ENCODE measurements at places on chromosomes 16 and 17.
A peak's percentile ranks its signal among the peaks of the same experiment; 100 is the strongest.

DNA sequence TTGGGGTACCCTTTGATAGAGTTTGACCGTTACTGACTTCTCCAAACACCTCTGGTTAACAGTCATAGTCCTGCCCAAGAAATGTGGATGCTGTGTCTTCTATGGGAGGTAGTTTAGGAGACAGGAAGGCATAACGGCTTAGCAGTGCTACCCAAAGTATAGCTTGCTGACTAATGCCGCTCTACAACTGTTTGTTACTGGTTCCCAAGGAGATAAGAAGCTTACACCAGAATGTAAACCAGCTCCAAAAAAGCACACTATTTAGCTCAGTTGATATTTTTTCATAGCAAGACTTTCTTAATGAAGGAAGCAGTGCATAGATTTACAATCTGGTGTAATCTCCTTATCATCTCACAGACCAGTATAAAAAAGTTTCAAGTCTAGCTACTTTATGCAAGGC, 95.7 kb downstream of the HS3ST3B1 start:
- no peak for DNase-seq

DNA sequence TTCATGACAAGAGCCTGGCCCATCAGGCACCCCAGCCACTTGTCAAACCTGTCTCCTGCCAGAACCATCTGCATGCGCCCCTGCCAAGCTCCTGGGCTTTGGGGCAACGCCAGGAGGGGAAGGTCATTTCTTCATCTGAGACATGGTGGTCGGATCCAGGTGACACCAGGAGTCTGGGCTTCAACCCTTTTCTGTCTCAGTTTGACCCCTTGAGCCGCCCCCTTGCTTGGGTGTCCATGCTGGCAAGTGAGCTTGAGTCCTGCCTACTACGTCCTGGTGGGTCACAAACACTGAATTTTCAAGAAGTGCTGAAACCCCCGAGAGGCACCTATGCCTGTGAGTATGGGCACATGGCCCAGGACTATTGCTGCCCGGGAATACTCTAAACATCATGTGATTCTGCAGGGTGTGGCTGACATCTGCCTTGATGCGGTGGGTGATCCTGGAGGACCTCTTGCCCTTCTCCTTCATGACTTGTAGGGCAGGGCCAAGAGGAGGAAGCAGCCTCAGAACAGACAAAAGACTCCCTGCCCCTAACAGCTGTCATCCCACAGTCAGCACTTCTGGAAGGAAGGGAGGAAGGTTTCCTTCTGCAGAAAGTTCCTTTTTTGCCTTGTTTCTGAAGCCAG, 43.4 kb downstream of the TNFRSF13B start:
- no peak for DNase-seq

DNA sequence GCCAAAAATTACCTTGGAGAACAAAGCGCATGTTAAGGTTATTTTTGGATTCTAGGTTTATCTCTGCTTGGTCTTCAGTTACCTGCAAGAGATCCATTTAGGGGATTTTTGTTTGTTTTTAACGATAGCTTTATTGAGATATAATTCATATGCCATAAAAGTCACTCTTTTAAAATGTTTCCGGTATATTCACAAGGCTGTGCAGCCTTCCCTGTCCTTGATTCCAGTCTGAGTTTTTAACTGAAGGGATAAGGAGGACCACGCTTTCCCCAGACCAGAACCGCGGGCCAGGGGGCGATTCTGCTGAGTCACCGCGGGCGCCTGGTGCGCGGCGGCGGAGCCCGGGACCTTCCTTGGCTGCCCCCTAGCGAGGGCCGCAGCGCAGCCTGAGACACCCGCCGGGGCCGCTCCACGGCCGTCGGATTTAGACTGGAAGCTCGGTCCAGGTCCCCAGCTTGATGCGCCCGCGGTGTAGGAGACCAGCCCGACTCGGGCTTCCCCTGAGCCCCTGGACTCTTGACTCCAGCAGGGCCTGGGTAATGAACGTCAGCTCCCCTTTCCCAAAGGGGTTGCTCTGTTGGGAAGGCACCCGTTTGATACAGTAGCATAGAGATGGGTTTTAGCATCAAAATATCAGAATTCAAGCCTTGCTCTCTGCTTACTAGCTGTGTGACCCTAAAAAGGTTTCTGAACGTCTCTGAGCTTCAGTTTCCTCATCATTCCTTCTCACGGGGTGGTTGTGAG, 50.0 kb upstream of the STH start:
- DNase-seq, result peak; percentile 71

DNA sequence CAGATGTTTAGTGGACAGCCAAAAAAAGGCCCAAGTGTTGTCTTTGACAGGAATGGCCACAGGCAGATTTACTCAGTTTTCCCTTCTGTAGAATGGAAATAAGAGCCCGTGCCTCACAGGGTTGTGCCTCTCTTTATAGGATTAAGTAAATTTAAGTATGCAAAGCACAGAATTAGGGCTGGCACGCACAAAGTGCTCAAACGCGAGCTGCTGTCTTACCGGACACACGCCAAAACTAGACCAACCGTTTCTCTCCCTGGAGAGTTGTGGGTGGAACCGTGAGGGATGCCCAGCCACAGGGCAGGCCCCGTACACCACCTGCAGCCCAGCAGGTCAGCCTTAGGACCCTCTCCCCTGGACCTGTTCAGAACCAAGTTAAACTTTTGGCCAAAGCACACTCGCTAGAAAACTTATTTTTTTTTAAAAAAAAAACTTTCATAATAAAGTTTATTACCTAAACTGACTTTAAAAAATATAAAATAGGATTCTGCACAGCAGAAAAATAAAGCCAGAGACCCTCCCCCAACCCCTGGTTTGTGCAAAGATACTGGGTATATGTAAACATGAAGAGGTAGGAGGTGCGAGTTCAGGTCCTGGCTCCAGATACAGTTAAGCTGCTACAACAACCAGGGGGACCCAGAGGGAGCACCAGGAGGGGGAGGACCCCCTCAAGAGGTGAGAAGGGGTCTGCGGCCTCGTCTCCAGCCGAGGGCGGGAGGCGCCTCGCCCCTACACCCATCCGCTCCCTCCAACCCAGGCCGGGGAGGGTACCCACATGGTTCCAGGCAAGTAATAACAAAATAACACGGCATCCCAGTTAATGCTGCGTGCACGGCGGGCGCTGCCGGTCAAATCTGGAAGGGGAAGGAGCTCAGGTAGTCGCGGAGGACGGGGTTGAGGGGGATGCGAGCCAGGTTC, 1.8 kb downstream of the SOCS1 start:
- DNase-seq, result no peak

DNA sequence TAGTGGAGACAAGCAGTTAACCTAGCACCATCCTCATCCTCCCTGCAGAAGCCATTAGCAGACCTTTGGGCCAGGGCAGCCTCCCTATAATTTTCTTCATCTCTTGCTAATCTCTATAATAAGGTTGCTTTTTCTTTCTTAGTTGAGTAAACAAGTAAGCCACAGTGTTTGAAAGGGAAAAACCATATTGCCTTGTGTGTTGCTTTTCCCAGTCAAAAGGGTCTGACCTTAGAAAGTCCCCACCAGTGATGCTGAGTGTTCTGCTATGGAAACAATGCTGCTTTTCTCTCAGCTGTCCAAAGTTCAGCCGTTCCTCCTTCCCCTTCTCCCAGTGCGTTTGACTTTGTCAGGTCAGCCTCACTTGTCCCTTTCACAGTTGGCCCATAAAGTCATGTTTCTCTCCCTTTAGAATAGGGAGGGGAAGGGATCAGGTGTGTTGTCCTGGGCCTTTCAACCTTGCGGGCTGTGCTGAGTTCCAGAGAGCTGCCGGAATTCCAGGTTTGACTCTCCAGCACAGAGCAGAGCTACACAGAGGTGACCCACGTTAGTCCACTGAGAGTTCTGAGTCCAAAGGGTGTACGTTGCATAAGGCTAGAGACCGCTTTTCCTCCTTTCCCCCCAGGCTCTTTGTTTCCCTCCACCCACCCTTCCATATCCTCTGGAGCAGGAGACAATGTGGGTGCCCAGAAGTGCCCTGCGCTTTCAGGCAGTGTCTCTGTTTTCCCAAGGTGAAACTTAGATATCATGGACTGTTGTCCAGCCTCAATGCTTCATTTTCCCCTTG, 15.9 kb upstream of the CLEC18C start:
- no peak for DNase-seq

GRCh38 chr16:80994451-80994850, 12.2 kb downstream of the CMC2 start:
- DNase-seq, result no peak

- no peak for DNase-seq
Observed at GRCh38 chr16:71359431-71359830, 908 bp downstream of the CALB2 start.

- no peak for DNase-seq
Observed at GRCh38 chr17:10025976-10026901, 121.2 kb upstream of the RCVRN start.

DNA sequence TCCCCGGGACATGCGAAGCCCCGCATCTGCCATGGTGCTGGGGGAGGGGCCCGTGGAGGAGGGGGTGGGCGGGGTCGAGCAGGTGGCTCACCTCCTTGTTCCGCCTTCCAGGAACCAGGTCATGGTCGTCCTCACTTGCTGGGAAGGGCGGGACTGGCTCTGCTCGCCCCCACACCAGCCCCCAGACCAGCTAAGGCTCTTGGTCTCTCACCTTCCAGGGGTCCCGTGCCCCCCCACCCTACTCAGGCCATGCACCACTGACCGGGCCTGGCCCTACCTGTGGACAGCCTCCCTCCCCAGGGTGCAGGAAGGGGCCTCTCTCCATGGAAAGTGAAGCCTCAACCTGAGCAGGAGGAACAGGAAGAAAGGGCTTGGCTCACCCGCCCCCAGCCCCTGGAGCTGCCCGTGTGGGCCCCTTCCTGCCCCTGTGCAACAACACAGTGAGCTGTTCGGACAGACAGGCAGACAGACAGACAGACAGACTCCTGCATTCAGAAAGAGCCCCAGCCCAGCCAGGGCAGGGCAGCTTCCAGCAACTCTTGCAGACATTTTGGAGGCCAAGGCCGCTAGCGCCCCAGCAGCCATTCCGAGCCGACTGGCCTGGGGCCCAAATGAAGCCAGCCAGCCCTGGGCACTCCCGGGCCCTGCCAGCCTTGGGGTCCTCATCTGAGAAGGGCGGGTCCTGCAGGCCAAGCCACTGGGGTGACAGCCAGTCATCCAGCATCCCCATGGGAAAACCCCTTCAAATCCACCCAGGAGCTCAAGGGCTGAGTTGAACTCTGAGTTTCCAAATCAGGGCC, 8.1 kb upstream of the KREMEN2 start:
- no peak for DNase-seq

GRCh38 chr17:70621566-70621965, 452.2 kb downstream of the KCNJ2 start:
- DNase-seq, result peak; percentile 45

DNA sequence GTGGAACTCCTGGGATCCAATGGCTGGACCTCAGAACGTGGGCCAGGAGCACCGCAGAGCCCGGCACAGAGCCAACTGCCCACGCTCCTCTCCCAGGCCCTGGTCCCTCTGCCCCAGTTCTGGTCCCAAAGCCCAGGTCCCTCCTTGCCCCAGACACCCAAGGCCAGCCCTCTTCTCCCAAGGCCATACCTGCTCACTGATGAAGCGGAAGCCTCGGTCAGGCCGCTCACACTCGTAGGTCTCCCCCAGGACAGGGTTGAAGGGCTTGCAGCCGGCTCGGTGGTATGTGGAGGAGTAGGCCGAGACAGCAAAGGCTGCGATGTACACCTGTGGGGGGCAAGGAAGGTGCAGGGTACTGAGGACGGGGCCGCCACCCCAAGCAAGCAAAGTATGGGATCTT, 8.5 kb downstream of the OSBPL7 start:
- no peak for DNase-seq

GRCh38 chr16:767743-768235, 7.3 kb downstream of the MSLN start:
- no peak for DNase-seq

DNA sequence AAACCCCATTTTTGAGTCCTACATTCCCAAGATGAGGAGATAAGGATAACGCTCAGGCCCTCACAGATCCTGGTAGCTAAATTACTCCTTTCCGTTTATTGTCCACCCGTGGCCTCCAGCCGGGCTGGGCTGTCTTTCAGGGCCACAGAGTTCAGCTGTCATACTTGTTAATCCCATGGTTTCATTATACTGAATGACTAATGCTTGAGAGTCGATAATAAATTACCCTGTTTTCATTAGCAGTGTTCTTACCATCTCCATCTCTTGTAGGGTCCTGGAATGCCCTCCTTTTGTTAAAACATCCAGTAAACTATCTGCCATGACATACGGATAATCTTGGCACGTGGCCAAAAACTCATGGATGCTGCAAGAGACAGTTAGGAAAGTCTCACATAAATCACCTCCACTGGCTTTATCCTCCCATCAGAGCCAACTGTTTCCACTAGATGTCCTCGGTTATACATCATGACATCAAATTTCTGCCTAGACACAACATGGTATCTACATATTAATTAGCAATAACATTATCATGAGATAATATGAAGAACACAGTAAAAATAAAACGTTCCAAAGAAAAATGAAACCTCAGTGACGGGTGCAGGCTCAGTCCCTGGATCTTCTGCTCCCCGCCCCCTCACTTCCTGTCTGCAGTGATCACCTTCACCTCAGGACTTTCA, 45.3 kb downstream of the BRD7 start:
- peak; percentile 30 for DNase-seq

DNA sequence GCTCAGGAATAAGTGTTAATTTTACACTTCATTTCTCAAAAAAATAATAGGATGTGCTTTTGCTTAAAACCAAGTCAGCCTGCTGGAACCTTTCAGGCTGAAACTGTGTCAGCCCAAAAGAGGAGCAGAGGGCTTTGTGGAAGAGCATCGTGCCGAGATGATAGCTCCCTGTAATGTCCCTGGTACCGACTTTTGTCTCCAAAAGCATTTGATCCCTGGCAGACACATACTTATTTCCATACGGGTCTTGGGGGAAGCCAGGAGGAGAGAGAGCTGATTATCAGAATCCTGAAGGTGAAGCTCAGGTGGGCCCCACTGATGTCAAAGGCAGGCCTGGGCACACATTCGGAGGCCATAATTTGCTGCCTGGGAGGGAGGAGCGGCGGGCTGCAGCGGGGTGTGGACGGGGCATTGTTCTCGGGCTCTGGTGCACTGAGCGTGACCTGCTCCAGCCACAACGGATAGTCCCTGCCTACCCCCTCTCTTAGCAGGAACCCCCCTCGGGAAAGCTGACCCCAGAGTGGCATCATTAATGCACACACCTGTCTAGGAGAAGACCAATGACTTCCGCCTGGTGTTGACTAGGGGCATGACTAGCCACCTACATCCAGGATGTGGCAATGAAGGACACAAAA, 155.9 kb downstream of the C16orf78 start:
- no peak for DNase-seq

All from H4 (cell line).